Cardiac muscle cell (in vitro differentiated cells and primary cell): ENCODE measurements at places on chromosomes 1 and 21.

- no peak for DNase-seq
Measured at GRCh38 chr1:206589206-206589605, 23.1 kb downstream of the EIF2D start.

DNA sequence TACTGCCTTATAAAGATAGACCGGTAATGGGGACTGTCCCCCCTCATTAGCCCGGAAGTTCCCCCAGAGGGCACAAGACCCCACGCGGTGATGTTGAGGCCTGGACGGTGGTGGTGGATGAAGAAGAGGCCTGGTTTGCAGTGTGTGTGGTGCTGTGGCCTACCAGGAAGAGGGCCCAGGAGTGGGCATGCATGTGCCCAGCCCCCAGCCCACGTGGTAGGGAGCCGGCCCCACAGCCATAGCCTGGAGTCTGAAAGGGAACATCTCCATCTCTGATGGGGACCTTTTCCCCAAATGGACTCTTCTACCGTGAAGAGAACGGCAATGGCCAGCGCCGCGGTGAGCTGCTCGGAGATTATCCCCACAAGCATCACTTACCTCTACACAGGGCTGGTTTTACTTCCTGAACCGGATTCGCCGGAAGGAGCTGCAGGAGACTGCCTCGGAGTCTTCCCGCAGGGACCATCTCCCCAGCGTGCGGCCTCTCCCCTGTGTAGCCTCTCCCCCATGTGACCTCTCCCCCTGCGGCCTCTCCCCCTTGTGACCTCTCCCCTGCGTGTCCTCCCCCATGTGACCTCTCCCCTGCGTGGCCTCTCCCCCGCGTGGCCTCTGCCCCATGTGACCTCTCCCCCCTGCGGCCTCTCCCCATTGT is 20.6 kb downstream of the RRP1 start:
- DNase-seq, result no peak

DNA sequence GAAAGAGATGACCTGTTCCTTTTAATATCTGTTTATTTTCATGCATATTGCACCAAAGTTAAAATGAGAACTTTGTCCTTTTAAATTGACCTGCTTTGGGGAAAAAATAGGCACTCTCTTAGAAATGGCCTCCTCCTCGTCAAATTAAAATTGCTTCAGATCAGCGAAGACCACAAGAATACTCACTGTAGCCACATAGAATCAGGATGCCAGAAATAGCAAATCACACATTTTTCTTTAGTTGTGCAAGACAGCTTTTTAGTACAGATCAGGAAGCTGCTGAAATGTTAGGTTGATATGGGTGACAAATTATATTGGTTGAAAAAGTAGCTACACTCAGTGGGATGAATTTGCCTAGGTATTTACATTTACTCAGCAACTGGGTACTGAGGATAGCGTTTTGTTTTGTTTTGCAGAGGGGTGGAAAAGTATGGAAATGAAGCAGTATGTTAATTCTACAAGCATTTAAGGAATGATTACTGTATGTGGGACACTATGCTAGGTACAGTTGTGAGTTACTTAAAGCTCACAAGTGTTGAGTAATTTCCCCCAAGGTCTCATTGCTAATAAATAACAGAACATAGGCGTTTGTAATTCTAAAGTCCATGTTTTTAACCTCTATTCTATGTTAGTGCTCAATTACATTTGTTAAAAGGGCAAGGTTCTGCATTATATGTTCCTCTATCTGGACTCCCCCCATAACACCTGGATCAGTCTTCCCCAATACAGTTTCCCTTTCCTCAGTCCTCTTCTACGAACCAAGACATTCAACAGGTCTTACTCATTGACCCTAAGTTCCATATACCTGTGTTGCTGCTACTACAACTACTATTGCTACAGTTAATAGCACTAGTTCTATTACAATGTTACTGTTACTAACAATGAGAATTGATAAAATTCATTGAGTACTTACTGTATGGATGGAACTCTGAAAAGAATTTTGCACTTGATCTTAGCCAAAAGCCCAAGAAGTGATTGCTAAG is 99.4 kb upstream of the S1PR1 start:
- DNase-seq, result no peak

DNA sequence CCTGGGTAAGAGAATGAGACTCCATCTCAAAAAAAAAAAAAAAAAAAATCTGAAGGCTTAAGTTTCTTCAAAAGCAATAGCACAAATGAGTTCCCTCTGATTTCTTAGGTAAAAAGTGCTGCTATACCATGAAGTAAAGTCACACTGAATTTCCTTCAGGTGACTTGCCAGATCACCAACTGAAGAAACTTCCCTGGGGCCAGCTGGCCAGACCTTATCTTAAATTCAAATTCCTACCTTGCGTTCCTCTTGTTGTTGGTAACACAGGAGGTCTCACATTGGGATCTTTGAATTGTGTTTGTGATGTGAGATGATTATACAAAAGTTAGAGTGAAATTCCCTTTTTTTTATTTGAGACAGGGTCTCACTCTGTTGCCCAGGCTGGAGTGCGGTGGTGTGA is 11.8 kb downstream of the INAVA start:
- no peak for DNase-seq

DNA sequence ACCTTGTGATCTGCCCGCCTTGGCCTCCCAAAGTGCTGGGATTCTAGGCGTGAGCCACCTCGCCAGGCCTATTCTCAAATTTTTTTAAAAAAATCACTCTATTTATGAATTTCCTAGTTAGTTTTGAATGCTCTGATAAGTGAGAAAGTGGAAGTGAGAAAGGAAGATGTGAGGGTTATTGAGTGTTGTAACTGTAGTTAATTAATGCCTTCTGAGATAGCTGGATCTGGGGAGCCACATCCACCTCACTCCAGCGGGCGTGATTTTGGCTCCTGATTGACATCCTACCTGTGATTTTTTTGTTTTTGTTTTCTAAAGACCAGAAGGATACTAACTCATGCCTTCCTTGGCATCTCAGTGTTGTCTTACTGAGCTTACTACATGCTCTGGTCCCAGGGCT is 65.6 kb downstream of the ST3GAL3 start:
- DNase-seq, result no peak

GRCh38 chr1:189022015-189022414 is 1455.6 kb downstream of the BRINP3 start:
- no peak for DNase-seq

DNA sequence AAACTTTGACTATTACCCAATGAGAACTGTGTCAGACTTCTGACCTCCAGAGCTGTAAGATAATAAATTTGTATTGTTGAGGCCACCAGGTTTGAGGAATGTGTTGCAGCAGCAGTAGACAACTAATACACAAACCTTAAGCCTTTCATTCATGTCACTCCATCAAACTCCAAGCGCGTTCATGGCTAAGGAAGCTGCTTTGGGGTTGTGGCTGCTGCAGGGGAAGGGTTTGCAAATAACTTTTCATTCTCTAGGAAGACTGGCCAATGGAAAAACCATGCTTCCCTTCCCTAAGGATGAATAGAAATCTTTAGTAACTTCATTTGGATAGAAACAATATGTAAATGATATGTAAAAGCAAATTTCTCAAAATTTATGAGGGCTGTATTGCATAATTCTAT is 170.4 kb downstream of the RHOU start:
- no peak for DNase-seq

DNA sequence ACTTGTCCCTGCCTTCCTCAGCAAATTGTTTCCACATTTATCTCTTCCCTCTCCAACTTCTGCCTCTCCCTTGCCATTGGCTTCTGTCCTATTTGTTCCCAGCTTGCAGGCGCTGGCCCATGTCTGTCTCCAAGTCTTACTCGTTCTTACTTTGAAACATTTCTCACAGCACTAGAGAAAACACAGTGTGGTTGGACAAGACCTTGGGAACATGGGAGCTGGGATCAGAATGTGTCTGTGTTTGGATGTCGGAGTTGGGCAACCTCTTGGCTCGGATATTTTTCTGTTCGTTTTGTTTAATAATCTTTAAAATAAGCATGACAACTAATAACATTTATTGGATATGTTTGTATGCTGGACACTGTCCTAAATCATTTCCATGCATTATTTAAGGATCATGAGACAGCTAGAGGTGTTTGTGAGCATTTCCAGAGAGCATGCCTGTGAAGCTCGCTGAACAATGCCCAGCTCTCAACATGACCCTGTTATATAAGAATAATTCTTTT is 5.9 kb upstream of the BRWD1 start:
- peak; percentile 63 for DNase-seq

GRCh38 chr1:182671750-182672486 is 12.5 kb downstream of the RGS8 start:
- DNase-seq, result peak; percentile 55

DNA sequence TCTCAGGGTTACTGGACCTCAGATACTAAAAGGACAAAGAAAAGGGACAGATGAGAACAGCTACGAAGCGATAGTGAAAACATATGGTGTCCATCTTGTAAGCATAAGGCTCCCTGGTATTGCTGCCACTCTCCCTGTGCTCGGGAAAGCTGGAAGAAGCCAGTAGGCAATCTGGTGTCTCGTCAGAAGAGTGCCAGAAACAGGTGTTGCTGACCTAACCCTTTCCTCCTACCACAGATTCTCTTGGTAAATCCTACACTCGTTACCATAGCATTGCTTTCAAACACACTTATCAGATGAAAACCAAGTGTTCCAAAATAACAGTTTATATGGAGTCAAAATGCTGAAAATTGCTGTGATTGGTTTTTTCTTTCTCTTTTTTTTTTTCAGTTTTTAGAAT is 146.3 kb downstream of the NRIP1 start:
- DNase-seq, result peak; percentile 36

DNA sequence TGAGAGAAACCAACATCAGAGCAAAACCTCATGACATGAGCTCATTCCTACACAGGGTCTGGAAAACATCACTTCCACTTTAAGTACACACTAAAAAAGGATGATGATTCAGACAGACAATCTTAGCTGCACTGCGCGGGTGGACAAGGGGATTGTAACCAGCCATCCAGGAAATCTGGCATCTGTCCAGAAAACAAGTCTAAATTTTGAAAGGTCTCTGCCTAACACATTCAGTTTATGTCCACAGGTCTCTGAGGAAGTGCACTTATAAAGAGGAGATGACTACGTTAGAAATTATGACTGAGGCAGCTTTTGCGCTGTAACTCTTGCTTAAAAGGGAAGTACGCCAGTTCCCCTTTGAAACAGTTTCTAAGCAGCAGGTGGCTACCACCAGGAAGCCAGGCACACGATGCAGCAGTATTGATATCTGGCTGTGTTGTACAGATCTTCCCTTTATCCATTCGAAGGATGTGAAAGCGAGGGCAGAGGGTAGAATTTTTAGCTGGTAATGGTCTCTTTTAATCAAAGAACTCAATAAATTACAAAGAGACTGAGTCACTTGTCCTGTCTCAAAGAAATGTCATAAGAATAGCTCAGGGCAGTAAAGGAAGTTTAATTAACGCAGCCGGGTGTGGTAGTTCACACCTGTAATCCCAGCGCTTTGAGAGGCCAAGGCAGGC is 128.0 kb downstream of the SETD4 start:
- DNase-seq, result peak; percentile 72

DNA sequence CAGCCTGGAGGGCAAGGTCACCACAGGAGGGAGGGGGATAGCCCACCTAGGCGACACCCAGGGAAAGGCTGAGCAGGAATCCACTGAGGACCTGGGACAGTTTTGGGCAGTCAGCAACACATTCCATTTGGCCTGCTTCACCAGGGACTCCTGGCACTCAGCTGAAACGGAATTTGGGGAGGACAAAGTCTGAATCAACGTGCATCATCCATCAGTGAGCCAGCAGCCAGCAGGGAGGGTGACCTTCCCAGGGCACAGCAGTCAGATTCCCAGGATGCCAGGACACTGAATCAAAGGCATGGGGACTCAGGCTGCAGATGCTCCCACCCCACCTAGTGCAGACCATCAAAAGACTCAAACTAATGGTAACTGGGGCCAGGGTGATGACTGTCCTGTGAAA is 4.6 kb downstream of the SH3BP5L start:
- peak; percentile 39 for DNase-seq

DNA sequence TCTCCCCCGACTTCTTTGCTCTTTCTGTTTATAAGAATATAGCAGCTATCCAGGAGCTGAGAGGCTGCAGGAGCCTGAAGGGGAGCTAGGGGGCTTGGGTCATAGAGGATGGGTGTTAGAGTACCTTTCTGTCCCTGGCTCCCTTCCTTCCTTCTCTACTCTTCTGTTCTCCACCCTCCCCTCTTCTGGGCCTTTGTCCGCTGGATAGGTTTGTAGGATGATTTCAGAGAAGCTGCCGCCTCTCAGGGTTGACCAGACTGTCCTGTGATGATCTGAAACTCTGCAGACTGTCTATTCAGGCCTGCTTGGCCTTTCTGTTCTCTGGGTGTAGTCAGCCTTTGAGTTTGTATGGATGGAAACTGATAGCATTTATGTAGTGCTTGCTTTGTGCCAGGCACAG is 26.3 kb downstream of the PPFIA4 start:
- no peak for DNase-seq

DNA sequence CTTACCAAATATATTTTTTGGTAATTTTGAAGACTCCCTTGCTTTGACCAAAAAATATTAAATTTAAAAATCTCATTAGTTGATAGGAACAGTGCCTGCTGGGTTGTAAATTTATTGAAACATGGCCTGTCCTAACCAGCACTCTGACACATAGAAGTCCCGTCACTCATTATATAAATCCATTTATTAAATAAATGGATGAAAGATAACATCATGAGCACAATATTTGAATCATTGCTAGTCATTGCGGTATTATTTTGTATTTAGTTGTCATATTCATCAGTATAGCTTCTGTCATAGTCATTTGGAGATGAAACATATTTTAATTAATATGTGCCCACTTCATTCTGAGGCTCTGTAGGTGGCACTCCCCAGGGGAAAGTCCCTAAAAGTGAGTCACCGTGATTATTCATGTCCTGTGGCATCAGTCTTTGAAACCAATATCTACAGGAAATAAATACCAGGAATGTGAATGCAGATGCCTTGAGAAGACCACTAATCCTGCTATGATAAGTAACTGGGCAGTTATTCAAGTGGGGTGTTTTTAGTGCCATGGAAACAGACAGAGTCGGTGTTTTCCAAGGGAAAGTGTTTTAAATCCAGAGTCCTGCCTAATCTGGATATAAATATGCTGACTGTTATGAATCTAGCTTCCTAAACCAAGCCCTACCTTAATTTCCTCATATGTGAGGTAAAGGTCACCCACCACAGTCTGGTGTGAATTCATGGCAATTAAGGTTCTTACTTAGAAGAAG is 302.0 kb downstream of the DUSP10 start:
- DNase-seq, result no peak

- DNase-seq, result no peak
Measured at GRCh38 chr1:183896466-183897048, 91.6 kb downstream of the RGL1 start.

DNA sequence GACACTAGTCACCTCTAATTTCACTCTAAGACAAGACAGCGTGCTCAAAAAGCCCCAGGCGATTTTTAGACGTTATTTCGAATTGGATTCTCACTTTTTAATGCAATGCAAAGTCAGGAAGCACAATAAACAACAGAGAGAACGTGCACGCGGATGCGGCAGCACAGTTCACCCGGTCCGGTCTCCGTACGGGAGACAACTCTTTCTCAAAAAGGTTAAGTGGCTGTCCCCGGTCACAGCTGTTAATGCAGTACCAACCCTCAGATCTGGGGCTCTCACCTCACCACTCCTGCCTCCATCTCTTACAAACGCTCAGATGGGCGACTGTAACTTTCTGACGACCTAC is 1.2 kb downstream of the HP1BP3 start:
- no peak for DNase-seq

GRCh38 chr1:233025157-233025556 is 74.7 kb downstream of the NTPCR start:
- peak; percentile 76 for DNase-seq

- DNase-seq, result peak; percentile 73
Measured at GRCh38 chr1:224333309-224333926, 3.4 kb upstream of the NVL start.
